H4 (cell line): ENCODE measurements at places on chromosomes 2 and 18. TPM values are rescaled to one million over a fixed set of nuclear protein-coding genes. Genes with fewer than 3 reads are reported as not detected.

GRCh38 chr2:238495422-238495821, 68.7 kb downstream of the ASB1 start:
- DNase-seq: no peak

DNA sequence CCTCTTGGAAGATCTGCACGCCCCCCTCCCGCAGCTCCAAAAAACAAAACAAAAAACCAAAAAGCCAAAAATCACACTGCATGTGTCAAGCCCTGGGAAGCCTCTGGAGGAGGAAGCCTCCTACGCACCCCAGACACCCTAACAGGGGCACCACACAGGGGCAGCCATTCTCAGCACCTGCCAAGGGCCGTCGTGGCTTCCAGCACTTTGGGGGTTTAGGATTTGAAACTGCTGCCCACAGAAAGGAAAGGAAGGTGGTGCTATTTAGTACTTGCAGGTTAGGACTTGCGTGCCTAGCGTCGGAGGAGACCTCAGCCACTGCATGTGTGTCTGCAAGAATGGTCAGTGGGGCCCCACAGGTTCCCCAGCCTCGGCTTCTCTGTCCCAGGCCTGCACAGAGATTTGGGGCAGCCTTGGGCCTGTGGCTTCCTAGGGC, 419 bp upstream of the GPR55 start:
- DNase-seq: no peak

The PKDCC gene
- total RNA-seq: 10.2 and 17.2 TPM in 2 replicates

- DNase-seq: no peak
Measured at GRCh38 chr2:237297421-237298150, 116.4 kb downstream of the COL6A3 start.

DNA sequence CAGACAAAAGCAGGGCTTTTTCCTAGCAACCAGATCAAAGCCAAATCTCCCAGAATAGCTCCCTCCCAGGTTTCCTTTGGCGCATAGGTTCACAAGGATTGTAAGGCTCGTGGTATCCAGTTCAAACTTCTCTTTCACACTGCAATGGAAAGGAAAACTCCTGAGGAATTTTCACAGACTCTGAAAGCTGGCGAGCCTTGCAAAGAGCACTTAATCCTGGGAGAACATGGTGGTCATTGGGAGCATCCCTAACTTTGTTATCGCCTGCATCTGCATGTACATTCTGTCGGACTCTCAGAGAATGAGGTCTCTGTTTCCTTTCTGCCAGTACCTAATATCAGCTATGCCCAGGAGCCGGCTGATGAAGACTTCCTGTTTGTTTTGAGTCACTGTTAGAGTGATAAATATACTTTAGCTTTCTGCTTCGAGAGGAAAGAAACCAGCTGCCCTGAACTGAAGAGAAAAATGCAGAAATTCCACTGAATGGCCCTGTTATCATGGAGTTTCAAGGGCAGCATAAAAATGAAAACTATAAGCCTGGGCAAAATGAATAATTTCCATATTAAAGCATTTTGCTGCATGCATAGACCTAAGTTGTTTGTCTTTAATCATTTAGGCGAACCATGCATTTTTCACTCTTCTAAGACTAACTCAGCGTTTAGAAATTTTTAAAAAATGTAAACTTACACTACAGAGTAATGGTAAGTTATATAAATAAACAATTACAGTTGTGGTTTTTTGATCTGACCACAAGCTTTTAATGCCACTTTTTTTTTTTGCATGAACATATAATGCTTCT, 76.4 kb upstream of the ZEB2 start:
- DNase-seq: peak; percentile 87

GRCh38 chr2:166627893-166628292, 133.8 kb upstream of the SCN7A start:
- DNase-seq: peak; percentile 6

The ERFE gene
- total RNA-seq: 4.3 and 6.2 TPM in 2 replicates

DNA sequence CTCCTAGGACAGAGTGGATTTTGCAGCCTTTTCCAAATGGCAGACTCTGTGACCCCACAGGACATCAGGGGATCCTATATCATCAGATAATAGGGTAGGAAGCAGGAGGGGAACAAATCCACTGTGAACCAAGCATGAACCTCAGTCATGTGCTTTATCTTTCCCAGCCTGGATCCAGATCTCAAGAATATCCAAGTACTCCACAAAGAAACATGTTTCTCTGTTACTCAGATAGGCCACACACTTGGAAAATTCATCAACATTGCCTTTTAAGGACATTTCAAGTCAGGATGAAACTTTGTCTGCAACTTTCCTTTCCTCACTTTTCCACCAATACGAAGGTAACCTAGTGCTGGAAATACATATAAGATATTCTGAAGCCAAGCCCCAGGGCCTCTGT, 85.8 kb downstream of the RDH14 start:
- no peak for DNase-seq

- DNase-seq: no peak
Measured at GRCh38 chr2:181850936-181851560, 40.5 kb upstream of the ITPRID2 start.

The EMILIN1 gene
- total RNA-seq: 10.8 and 30.2 TPM in 2 replicates

The PROM2 gene
- 0.10 and 0.35 TPM in 2 replicates for total RNA-seq

- no peak for DNase-seq
Measured at GRCh38 chr18:76503649-76504386, 8.8 kb upstream of the ZNF516 start.

The SP100 gene
- total RNA-seq: 45.0 and 63.1 TPM in 2 replicates

DNA sequence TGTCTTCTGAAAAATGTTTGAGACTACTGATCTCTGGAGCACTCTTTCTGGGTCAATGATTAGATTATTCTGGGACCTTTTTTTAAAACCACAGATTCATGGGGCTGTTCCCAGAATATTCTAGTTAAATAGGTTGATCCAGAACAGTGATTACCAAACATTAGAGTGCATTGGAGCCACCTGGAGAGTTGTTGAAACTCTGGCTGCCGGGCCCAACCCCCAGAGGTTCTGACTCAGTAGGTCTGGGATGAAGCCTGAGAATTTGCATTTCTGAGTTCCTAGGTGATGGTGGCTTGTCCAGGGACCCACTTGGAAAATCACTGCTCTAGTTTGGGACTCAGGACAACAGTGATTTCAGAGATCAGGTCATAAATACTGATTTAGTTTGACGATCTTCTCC, 197.3 kb downstream of the PTPRM start:
- DNase-seq: no peak

The LIMS2 gene
- 0.41 TPM in 1 of 2 replicates, not detected in the other for total RNA-seq

The NETO1 gene
- total RNA-seq: not detected in 2 replicates

DNA sequence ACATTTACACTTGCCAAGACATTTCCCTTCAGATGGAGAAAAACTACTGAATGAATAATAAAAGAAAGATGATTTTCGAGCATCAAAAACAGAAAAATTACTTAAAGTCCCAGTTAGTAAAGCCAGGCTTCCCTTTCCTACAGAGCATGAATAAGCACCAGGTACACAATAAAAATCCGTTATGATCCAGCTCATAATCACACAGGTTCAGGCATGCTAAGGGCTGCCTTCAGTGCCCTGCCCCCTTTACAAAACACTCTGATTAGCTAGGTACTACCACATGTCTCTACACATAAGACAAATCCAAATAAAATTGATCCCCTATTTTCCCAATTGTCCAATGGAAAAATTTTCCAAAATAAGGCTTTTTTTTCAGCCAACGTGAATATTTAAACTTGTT, 413.2 kb upstream of the LRATD1 start:
- no peak for DNase-seq

The SNORC gene
- 0.10 and 0.25 TPM in 2 replicates for total RNA-seq

The TNS1 gene
- 0.45 and 0.74 TPM in 2 replicates for total RNA-seq

DNA sequence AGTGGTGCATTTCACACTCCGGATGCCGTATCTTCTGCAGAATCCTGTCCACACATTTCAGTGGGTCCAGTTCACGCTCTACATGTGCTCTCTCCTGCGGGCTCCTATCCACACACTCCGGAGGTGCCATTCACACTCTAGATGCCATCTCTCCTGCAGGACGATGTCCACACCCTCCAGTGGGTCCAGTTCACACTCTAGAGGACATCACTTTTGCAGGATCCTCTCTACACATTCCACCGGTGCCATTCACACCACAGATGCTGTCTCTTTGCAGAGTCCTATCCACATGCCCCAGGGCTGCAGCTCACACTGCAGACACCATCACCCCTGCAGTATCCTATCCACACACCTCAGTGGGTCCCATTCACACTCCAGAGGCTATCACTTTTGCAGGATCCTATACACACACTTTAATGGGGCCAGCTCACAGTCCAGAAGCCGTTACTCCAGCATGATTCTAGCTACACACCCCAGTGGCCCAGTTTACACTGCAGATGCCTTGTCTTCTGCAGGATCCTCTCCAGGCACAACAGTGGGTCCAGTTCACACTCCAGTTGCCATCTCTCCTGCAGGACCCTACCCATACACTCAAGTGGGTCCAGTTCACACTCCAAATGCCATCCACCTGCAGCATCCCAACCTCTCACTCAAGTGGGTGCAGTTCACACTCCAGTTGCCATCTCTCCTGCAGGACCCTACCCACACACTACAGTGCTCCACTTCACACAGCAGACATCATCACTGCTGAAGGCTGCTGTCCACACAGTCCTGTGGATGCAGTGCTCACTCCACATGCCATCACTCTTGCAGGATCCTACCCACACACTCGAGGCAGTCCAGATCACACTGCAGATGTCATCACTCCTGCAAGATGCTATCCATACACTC, 2.1 kb upstream of the PXDN start:
- no peak for DNase-seq

DNA sequence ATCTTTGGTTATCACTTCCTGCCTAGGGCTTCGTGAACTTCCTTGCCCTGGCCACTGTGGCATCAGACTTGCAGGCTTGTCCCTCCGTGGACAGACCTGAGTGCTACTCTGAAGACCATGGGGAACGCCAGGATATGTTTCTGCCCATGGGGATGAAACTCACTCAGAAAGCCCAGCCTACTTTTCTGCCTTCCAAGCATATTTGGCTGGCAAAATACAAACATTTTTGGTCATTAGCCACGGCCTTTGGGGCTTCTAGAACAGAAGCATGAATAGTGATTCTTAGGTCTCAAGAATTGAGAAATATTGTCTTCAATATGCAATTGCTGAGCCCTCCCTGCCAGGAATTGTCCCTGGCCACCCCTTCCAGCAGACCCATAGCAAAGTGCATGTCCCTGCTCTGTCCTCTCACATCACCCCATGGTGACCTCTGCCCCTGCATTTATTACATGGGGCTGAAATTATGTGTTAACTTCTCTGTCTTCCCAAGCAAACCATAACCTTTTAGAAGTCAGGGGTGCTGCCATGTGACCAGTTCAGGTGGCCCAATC, 152.4 kb downstream of the OSR1 start:
- DNase-seq: no peak

The MC2R gene
- total RNA-seq: not detected in 2 replicates

- DNase-seq: no peak
Measured at GRCh38 chr2:39715822-39716221, 50.1 kb downstream of the TMEM178A start.

The YES1 gene
- total RNA-seq: 95.7 and 101 TPM in 2 replicates

- no peak for DNase-seq
Measured at GRCh38 chr2:45533771-45534170, 77.3 kb downstream of the SRBD1 start.

The RPS27A gene
- total RNA-seq: 3,108 and 3,345 TPM in 2 replicates

DNA sequence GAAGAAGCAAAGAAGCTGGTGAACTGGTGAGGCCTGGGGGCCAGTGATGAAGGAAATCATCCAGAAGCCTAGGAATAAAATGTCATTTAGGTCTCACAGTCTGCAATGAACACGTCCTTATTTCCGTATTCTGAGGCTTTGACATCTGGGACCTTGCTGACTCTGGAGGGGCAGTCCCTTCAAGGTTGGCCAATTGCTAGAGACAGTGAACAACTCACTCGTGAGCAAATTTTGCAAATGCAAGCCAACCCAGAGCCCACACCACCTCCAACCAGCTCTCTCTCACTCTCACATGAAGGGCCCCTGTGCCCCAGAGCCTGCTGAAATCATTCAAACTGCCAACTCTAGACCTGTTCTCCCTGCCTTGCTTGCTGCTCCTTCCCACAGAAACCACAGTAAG, 279.1 kb upstream of the LYPD1 start:
- DNase-seq: no peak

DNA sequence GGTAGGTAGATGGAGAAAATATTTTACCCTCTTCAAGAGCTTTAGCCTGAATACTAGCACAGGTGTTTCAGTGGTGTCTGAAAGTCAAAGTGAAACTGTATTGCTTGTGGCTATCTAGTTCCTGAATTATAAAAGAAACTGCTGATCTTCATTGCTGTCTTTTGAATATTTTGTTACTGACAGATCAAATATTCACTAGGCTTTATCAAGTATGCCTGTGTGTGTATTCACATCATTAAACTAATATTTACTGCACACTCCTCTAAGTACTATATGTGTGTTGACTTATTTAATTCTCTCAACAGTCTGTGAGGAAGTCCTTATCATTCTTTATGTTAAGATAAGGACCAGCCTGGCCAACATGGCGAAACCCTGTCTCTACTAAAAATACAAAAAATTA, 139.6 kb downstream of the SOCS6 start:
- no peak for DNase-seq

DNA sequence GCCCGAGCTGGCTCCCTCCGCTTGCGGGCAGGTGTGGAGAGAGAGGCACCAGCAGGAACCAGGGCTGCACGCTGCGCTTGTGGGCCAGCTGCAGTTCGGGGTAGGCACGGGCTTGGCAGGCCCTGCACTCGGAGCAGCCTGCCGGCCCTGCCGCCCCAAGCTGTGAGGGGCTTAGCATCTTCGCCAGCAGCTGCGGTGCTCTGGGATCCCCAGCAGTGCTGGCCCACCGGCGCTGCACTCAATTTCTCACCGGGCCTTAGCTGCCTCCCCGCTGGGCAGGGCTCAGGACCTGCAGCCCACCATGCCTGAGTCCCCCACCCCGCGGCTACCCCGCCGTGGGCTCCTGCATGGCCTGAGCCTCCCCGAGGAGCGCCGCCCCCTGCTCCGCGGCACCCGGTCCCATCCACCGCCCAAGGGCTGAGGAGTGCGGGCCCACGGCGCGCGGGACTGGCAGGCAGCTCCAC, 434.4 kb upstream of the RGPD4 start:
- no peak for DNase-seq

GRCh38 chr18:43277164-43277600, at the start of gene SYT4:
SYT4 (minus strand) TSS chr18:43277490; CDS start chr18:43277281, 209 bp downstream.
- peak; percentile 12 for DNase-seq

DNA sequence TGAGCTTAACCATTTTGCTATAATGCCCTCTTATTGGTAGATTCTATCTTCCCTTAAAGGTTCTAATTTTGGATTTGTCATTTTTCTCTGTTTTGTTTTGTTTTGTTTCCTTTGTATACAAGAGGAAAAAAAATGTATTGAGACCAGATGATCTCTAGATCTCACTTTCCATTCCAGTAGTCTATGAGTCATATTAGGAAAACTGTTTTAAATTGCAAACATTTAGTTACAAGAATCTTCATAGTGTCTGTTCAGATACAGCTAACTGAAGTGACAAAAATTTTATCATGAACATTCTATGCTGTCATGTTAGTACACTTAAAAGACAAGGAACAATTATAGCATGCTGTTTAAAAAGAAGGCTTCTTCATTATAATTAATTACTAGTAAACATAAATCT, 322.8 kb downstream of the LRRTM4 start:
- DNase-seq: no peak

The SEC11C gene
- total RNA-seq: 36.9 and 50.9 TPM in 2 replicates

The IL1B gene
- total RNA-seq: not detected in 2 replicates

The SPRED2 gene
- 4.1 and 8.6 TPM in 2 replicates for total RNA-seq
